ENCODE measurements at places on chromosomes 5 and 9. TPM values are rescaled to one million over a fixed set of nuclear protein-coding genes. Genes with fewer than 3 reads are reported as not detected.

The FREM1 gene
- polyA plus RNA-seq = not detected

GRCh38 chr5:110638970-110639902 is 87.2 kb downstream of the TMEM232 start:
- DNase-seq = no peak

- no peak for DNase-seq
These were observed 38.8 kb downstream of the OTP start for GRCh38 chr5:77599679-77600078.

The RELL2 gene
- 3.1 TPM for polyA plus RNA-seq

Measured in AG04450 (cell line).